Ovary (tissue), 10 donors: ENCODE measurements at places on chromosomes 7 and 10. TPM values are rescaled to one million over a fixed set of nuclear protein-coding genes. Genes with fewer than 3 reads are reported as not detected.

GRCh38 chr7:1938788-1939433, 268.8 kb downstream of the ELFN1 start:
- DNase-seq, result no peak

DNA sequence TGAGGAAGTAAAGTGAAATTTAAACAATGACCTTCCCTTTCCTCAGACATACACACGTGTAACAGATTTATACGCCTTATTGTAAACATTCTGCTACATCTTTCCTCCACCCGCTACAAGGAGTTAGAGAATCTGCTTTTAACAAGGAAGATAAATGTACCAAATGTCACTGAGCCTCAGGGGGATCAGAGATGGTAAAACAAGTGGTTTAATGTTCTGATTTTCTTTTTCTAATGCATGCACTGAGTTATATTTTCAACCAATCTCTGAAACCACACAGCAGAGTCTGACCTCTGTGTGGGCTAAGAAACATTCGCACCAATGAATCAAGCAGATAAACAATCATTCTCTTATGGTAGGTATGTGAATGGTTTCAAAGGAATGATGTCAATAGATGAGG, 599.5 kb downstream of the ARL4A start:
- no peak for DNase-seq

DNA sequence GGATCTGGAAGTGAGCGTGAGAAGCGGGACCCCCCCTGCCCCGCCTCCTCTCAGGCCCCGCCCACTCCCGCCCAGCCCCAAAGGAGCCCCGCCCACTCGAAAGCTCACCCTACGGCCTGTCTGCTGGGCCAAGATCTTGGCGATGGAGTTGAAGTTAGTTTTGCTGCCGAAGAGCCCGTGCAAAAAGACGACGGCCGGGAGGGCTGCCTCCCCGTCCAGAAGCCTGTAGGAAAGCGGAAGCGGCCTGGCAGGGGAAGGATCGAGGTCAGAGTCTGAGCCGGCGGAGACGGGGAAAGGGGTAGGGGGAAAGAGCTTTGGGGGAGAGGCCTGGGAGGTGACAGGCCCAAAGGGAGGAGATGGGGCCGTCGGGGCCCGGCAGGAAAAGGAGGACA, 386 bp downstream of the ABHD11 start:
- DNase-seq, result peak; percentile 74

DNA sequence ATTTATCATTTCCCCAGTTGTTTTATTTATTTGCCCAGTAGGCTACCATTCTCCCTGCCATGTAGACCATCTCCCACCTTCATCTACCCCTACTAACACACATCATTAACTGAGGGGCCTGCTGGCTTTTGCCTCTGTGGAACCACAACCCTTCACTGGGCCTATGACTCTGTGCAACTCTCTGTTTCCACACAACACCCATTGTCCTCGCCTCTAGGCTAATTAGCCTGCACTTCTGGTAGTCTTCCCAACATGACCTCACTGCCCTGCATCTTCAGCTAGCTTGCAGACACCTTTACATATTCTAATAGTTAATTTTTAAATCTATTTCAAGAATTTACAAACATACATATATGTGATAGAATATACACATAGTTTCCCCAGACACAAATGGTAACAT, 7.5 kb downstream of the ANKIB1 start:
- DNase-seq, result no peak

- peak; percentile 28 for DNase-seq
These were observed 164.9 kb upstream of the RNF32 start for GRCh38 chr7:156475666-156476065.

- DNase-seq, result no peak
These were observed 423.4 kb upstream of the DPP6 start for GRCh38 chr7:153628825-153629224.

GRCh38 chr10:130018265-130018664, 54.2 kb upstream of the EBF3 start:
- no peak for DNase-seq

Gene COL1A2
- total RNA-seq, result 438 TPM

Gene TAS2R4
- 2.1 TPM for total RNA-seq

Gene PPP2R2D
- total RNA-seq, result 39.5 TPM

Gene CD36
- 13.6 TPM for total RNA-seq
